ENCODE measurements at places on chromosomes 1 and 21.

DNA sequence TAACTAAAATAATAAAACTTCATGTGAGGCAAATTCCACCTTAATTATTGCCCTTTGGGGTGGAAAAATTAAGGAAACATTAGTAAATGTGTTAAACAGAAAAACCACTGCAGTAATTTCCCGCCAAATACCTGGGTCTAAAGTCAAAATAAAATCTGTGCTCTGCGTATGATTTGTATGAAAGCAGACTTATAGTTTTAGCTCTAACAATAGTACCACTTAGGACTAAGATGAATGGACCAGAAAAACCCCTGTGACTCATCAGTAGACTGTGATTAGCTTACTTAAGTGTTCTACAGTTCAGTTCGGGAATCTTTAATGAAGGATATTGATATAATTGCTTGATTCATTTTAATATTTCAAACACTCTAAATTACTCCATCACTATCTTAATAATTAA lies 23.3 kb upstream of the C1orf105 start:
- DNase-seq, result no peak

- DNase-seq, result no peak
These were observed 14.0 kb downstream of the KRTAP21-2 start for GRCh38 chr21:30733026-30733425.

DNA sequence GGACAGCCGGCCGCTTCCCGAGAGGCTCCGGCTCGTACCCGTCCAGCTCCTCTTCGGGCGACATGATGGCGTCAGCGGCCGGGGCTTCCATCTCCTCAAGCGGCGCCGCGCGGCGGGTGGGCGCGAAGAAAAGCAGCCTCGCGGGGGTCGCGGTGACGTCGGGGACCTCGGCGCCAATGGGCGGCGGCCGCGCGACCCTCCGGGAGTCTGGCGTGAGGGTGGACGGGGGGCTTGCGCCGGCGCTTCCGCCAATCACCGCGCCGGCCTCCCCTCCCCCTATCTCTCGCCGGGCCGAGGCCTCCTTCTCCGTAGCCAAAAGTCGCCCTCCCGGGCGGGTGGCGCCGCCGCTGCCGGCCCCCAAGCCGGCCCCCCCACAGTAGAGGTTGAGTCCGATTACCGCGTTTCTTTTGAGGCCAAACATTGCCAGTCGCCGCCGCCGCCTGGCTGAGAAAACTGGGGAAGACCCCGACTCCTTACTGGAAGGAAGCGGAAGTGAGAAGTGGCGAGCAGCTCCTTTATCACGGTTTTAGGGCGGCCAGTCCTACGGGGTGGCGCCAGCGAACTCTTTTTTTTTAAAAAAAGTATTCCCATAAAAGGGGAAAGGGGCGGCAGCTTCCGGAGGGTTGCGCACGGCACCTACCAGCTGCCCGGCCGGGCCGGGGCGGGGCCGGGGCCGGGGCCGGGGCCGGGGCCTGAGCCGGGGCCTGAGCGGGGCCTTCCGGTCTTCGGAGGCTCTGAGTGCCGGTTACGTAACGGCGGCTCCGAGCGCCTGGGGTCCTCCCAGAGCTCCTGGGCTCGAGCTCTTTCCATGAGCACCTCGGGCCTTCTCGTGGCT lies at the start of gene MCL1:
Gene MCL1 (minus strand): TSS at position 501 of the 835 bp plus-strand sequence. CDS start 80 bp downstream, at position 421.
- peak; percentile 88 for DNase-seq

- DNase-seq, result no peak
These were observed 728.9 kb upstream of the ZP4 start for GRCh38 chr1:238619652-238620051.

DNA sequence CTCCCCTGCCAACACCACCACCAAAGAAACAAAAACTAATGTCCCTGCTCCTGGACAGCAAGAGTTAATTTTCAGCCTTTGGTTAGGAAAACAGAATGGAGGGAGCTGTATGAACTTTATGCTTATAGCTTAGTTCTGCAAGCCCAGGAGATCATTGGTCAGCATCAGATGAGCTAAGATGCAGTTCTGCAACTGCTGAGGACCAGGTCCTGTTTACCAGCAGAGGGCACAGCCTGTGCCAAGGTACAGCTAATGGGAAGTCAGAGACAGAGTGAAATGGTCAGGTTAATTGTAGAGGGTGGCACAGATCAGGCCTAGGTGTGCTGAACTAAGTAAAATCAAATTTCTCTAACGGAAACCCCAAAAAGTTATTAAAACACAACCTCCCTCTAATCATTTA lies 161.3 kb downstream of the ROR1 start:
- DNase-seq, result no peak

GRCh38 chr1:95311014-95311413 lies 77.0 kb downstream of the RWDD3 start:
- DNase-seq, result peak; percentile 32

Measured in NCI-H1417 treated with DMSO at 0.1 percent for 48 hours (cell line).